ENCODE measurements at places on chromosomes 7 and 10.

GRCh38 chr7:118918556-118918955, 694.1 kb downstream of the ANKRD7 start:
- DNase-seq: no peak

DNA sequence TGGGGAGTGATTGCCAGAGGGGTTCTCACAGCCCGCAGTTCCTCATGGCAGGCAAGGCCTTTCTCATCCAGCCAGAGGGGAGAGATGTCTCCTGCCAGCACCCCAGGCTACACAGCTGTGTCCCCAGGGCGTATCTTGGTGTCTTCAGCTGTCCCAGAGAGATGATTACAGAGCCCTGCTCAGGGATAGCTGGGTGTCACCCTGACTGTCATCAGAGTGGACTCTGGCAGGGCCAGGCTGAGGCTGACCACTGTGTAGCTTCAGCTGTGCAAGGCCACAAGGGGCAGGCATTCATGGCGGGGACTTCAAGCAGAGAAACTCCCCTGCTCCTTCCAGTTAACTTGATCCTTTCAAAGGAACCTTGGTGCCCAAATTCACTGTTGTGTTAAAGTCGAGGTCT, 124.2 kb downstream of the RGS10 start:
- no peak for DNase-seq

GRCh38 chr7:47806701-47807103, 141.6 kb downstream of the PKD1L1 start:
- no peak for DNase-seq

- DNase-seq: no peak
Observed at GRCh38 chr10:78761311-78761781, 307.4 kb upstream of the ZMIZ1 start.

- no peak for DNase-seq
Observed at GRCh38 chr7:41425926-41426325, 277.0 kb downstream of the INHBA start.

DNA sequence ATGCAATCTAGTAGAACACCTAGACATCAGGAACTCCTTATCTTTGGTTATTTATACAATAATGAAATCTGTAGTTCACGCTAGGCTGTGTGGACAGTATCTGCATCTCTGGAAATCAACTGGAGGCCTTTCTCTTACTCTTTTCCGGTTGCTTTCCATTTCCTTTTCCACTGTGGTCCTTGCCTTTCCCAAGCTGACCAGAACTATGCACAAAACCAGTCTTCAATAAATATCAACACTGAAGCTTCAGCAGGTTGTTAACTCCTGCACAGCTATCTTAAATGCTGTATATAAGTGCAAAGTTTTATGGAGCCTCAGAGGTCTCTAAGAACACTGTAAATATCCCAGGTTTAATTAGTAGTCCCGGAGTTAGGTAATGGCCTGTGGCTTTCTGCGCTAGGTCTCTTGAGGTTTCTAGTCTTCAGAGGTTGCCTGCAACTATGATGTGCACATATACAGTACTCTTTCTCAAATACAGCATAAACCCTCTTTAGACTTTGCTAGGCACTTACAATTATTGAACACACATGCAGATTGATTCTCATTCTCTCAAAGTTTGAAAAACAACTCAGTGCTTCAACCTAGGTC, 2.4 kb downstream of the KLLN start:
- no peak for DNase-seq

GRCh38 chr10:113073549-113074189, 123.6 kb downstream of the TCF7L2 start:
- no peak for DNase-seq

DNA sequence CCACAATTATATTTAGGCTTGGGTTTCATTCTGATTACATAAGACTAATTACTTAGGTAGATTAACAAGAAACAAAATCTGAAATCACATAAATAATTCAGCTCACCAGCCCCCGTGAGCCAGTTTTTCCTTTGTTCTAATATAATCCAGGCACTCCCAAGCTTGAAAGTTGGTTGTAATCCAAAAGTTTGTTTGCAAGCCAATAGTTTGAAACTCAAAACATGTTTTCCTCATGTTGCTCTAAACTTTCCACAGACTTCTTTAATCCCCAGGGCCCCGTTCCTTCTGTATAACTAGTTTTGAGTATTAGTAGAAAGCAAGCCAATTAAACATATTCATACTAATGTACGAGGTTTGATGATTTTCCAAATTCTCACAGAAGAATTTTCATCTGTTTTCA, 56.1 kb downstream of the SP8 start:
- DNase-seq: no peak

DNA sequence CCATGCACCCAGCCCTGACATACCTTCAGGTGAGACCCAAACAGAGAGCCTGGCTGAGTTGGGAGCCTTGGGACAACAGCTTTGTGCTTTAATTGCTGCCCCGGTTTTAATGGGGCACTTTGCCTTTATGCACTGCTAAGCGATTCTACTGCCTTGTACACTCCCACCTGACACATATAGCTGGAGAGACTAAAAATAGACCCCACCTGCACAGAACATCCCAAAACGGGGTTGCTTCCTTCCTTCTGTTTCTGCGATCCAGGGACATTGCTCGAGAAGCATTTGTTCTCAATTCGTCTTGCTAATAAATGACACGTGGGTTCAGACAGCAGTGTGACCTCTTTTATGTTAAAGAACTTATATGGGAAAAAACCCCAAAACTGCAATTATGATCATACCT, 258.8 kb upstream of the MYO3A start:
- no peak for DNase-seq

GRCh38 chr7:117230276-117231046, 92.4 kb downstream of the WNT2 start:
- DNase-seq: no peak

- DNase-seq: no peak
Observed at GRCh38 chr10:74255888-74256357, 104.9 kb downstream of the ADK start.

DNA sequence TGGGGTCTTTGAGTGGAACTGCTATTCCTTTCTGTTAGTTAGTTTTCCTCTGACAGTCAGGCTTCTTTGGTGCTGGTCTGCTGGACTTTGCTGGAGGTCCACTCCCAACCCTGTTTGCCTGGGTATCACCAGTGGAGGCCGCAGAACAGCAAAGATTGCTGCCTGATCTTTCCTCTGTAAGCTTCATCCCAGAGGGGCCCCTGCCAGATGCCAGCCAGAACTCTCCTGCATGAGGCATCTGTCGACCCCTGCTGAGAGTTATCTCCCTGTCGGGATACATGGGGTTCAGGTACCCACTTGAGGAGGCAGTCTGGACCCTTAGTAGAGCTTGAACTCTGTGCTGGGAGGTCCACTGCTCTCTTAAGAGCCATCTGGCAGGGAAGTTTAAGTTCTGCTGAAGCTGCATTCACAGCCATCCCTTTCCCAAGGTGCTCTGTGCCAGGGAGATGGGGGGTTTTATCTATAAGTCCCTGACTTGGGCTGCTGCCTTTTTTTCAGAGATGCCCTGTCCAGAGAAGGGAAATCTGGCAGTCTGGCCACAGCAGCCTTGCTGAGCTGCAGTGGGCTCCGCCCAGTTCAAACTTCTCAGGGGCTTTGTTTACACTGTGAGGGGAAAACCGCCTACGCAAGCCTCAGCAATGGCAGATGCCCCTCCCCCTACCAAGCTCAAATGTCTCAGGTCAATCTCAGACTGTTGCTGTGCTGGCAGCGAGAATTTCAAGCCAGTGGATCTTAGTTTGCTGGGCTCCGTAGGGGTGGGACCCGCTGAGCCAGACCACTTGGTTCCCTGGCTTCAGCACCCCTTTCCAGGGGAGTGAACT, 89.7 kb upstream of the CDK6 start:
- DNase-seq: no peak

GRCh38 chr7:45494885-45495284, 79.3 kb upstream of the ADCY1 start:
- DNase-seq: no peak

- no peak for DNase-seq
Observed at GRCh38 chr7:115037128-115037802, 115.4 kb downstream of the MDFIC start.

- DNase-seq: no peak
Observed at GRCh38 chr7:37149051-37149772, 299.5 kb downstream of the ELMO1 start.

DNA sequence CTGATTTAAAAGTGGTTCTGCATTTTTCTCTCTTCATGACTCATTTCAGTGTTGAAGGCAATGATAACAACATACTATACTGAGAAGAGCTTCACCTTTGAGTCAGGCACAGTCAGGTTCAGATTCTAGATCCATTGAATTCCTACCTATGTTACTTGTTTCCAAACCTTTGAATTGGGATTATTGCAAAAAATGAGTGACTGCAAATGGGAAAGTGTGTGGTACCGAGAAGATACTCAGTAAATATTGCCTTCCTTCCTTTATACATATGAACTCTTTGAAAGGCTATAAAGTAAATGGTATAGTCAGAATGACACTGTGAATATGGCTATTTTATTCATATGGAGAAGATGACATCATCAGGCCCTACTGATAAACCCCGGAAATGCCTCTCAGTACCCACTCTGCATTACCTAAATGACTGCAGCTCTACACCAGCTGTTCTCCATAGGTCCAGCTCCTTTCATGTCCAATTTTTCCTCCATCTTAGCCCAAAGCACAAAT, 66.7 kb upstream of the FGL2 start:
- DNase-seq: no peak

GRCh38 chr7:150931199-150931869, 46.8 kb downstream of the KCNH2 start:
- no peak for DNase-seq

- peak; percentile 53 for DNase-seq
Observed at GRCh38 chr10:60732807-60733516, 45.3 kb upstream of the CDK1 start.

DNA sequence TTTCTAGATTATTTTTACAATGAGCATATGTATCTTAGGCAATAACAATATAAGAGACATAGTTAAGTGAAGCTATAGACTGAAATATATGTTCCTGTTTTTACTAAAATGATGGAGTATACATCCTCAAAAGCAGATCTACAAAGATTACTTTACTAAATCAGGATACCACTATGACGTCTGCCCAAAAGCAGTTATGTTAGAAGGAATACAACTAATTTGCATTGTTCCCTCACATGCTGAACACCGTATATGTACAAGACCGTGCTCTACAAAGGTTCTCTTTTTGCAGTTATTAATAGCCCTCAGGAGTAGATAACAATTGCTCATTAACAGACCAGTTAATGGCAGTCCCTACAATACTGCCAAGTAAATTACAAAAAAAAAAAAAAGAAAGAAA, 137.5 kb downstream of the CD36 start:
- DNase-seq: no peak

- no peak for DNase-seq
Observed at GRCh38 chr7:28095231-28095630, 85.4 kb downstream of the JAZF1 start.

- no peak for DNase-seq
Observed at GRCh38 chr10:104090611-104091010, 4.9 kb upstream of the COL17A1 start.

DNA sequence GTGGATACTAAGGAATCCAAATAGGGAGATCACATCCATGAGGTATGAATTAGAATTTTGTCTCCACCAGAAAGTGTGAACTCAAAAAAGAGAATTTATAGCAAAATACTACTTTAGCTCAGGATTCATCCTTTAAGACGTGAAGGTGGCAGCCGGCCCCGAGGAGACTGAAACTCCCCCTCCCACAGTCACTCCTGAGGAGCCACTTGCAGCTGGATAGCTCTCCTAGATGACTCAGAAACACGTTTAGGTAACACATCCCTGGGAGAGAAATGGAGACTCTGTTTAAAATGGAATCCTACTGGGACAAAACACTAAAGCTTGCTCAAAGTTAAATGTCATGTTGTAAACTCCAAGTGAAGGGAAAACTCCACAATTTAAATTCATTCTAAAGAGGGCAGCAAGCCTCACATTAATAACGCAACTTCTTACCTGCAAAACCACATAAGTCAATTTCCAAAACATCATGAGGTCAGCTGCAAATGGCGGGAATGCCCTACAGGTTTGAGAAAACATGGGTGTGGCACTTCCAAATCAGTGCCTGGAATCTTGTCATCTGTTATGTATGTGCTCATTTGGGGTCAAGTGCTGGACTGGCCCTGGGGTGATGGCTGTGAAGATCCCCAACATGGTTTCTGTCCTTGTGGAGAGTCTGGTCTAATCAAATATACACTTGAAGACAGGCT, 46.2 kb downstream of the ICA1 start:
- no peak for DNase-seq

DNA sequence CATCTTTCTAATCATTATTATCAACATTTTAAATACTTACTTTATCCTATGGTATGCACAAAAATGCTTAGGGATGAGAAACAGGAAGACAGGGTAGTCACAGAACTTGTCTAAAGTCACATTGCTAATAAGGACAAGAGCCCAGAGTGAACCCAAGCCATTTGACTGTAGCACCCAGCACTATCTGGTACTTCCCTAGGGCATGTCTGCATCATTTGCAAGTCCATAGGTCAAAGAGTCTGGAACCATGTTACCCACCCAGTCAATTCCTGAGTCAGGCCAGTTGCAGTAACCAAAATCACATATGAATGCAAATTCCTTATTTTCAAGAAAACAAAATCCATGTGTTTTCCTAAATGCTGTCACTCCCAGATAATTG, 19.1 kb downstream of the ASAH2 start:
- DNase-seq: no peak

GRCh38 chr7:14419531-14419930, 430.1 kb upstream of the ETV1 start:
- DNase-seq: no peak

GRCh38 chr7:1083729-1084657, 3.9 kb upstream of the GPER1 start:
- no peak for DNase-seq

- no peak for DNase-seq
Observed at GRCh38 chr10:3057946-3058345, 9.4 kb upstream of the PFKP start.

- no peak for DNase-seq
Observed at GRCh38 chr7:31775556-31775955, 88.5 kb downstream of the PPP1R17 start.
